ENCODE measurements at places on chromosomes 13 and 19. TPM values are rescaled to one million over a fixed set of nuclear protein-coding genes. Genes with fewer than 3 reads are reported as not detected.

Gene POLR1D
- 173 TPM for total RNA-seq

Gene RASGRP4
- 3.0 TPM for total RNA-seq

GRCh38 chr13:42063105-42063504 lies 14.7 kb downstream of the DGKH start:
- no peaks in the 10 kb centered on the region for H3K36me3 ChIP-seq
- H3K4me3 ChIP-seq = no peak overlapping the region
- DNase-seq = no peak
- no peak overlapping the region for H3K27ac ChIP-seq
- no peaks in the 10 kb centered on the region for H3K4me1 ChIP-seq
- no peaks in the 10 kb centered on the region for H3K27me3 ChIP-seq

DNA sequence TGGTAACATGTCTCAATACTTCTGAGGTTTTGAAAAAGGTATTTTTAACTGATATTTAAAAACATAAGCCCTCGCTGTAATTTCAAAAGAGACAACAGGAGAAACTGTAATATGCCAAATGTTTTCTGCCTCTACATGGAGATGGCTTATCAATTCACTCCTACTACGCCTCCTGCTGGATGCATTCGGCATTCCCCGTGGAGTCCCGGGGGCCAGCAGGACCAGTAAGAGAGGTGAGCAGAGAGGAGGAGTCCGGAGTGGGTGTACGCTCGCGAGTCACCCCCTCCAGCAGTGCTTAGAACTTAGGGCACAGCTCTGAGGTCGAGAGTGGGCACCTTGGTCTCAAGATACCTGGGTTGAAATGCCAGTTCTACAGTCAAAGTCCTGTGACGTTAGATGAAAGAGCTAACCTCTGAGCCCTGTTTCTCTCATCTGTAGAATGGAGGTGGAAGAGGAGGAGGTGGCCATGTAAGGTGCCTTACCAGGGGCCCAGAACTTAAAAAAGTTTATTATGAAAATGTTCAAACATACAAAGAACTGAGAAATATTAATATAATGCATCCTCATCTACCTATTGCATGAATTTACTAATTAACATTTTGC lies 110.2 kb downstream of the STK24 start:
- no peak overlapping the region for H3K27ac ChIP-seq
- DNase-seq = peak; percentile 78
- H3K4me3 ChIP-seq = no peak overlapping the region
- H3K27me3 ChIP-seq = no peaks in the 10 kb centered on the region

DNA sequence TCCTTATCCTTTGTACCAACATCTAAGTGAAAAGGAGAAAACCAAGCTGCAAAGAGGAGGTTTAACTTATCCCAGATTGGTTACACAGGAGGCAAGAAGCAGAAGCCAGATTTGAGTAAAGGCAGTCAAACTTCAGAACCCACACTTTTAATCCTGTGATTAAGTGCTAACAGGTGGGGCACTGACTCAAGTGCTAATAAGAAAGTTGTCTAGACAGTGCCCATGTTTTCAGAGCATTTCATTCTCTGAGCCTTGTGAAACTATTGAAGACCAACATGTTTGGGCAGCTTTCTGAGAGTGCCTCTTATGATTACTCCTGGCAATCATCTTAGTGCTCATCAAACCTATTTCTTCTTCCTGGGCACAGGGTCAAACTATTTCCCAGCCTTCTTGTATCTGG lies 380.8 kb downstream of the KCNRG start:
- H3K4me1 ChIP-seq = peaks cover 12% of the 10 kb centered on the region
- no peaks in the 10 kb centered on the region for H3K36me3 ChIP-seq
- no peaks in the 10 kb centered on the region for H3K27me3 ChIP-seq
- H3K27ac ChIP-seq = no peak overlapping the region

- H3K36me3 ChIP-seq = no peaks in the 10 kb centered on the region
- H3K27ac ChIP-seq = no peak overlapping the region
- no peak for DNase-seq
- peaks cover 9% of the 10 kb centered on the region for H3K4me1 ChIP-seq
- H3K27me3 ChIP-seq = no peaks in the 10 kb centered on the region
- H3K4me3 ChIP-seq = no peak overlapping the region
Measured at GRCh38 chr13:97202761-97203160, 19.4 kb upstream of the MBNL2 start.

DNA sequence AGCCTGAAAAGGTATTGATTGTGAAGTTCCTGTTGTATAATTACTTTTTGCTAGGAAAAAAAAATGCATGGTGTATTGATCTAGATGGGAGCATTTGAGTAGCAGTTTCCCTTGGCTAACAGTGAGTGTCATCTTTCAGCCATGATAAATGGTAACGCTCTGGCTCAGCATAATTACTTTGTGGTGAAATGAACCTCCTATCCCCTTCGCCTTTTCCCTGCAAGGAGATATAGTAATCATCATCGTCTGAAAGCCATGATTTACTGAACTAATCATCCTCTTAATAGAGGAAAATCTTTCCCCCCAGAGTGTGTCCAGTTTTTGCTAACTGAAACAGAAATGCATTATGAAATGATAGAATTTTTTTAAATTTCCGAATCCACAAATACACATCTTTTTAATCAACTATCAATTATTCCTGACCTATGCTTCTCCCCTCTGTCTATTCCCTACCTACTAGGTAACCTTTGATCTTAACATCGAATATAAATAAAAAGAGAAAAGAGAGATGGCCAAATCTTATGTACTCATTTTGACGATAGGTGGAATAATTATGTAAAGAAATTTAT lies 88.7 kb downstream of the MAB21L1 start:
- no peaks in the 10 kb centered on the region for H3K36me3 ChIP-seq
- H3K4me1 ChIP-seq = no peaks in the 10 kb centered on the region
- no peak overlapping the region for H3K4me3 ChIP-seq
- DNase-seq = no peak

- no peak overlapping the region for H3K27ac ChIP-seq
- H3K36me3 ChIP-seq = no peaks in the 10 kb centered on the region
- H3K4me3 ChIP-seq = no peak overlapping the region
- H3K4me1 ChIP-seq = no peaks in the 10 kb centered on the region
- H3K27me3 ChIP-seq = peaks cover 7% of the 10 kb centered on the region
- DNase-seq = no peak
Measured at GRCh38 chr19:50843205-50843604, 9.8 kb upstream of the KLK15 start.

GRCh38 chr13:44075113-44075512 lies 195.4 kb downstream of the LACC1 start:
- H3K4me3 ChIP-seq = no peak overlapping the region
- no peak for DNase-seq
- H3K36me3 ChIP-seq = no peaks in the 10 kb centered on the region
- H3K27ac ChIP-seq = no peak overlapping the region
- no peaks in the 10 kb centered on the region for H3K27me3 ChIP-seq
- H3K4me1 ChIP-seq = no peaks in the 10 kb centered on the region
